ENCODE measurements at places on chromosomes 1 and 21.

DNA sequence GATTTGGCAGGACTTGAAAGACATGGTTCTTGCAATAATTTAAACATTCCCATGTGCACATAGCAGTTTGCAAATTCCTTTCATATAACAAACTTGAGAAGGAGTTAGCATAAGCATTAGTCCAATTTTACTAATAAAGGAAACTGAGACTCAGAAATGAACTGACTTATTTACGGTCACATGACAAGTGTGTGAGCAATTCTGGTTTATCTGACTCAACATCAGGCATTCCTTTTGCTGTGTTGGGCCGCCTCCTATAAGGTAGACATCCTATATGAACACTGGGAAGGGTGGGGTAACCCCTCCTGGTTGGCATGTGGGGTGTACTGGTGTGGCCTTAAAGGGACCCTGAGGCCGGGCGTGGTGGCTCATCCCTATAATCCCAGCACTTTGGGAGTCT, 8.5 kb upstream of the CPT2 start:
- no peak for DNase-seq

- DNase-seq: peak; percentile 88
Observed at GRCh38 chr1:24502065-24502708, 449 bp upstream of the RCAN3 start.

GRCh38 chr1:245475961-245476516, 321.3 kb downstream of the KIF26B start:
- no peak for DNase-seq

DNA sequence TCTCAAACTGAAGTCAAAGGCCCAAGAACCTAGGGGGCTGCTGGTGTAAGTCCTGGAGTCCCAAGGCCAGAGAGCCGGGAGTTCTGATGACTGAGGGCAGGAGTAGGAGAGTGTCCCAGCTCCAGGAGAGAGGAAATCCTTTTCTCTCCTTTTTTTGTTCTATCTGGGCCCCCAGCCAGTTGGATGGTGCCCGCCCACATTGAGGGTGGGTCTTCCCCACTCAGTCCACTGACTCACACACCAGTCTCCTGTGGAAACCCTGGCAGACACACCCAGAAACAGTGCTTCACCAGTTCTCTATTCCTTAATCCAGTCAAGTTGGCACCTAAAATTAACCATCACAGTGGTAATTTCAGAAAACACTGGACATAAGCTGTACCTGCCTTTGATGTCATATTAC, 12.7 kb upstream of the WDR26 start:
- DNase-seq: no peak

DNA sequence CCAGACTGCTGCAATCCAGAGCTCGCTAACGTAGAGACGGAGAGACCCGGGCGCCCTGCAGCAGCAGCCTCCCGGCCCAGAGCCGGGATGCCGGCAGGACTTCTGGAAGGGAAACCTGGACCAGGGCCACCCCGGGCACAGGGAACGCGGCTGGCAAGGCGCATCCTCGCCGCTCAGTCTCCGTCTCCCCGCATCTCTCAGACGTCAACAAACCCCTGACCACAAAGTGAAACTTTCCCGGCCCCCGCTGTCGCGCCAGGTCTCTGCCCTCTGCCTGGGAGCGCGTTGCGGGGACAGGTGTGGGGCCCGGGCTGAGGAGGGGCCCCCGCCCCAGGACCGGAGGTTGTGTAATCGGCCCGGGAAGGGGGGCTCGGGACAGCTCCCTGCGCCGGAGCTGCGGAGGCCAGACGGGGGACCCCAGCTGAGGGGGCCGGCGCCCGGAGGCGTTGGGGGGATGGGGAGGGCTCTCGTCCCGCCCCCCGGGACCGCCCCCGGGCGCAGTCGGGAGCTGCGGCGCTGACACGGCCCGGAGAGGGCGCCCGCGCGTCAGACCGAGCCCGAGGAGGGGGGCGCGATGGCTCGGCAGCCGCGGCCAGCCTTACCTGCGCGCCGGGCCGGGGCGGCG, 116.6 kb upstream of the HIVEP3 start:
- DNase-seq: peak; percentile 53

GRCh38 chr1:48396208-48396607, 75.8 kb downstream of the SPATA6 start:
- DNase-seq: no peak

- DNase-seq: no peak
Observed at GRCh38 chr21:27371975-27372331, 405.1 kb upstream of the ADAMTS5 start.

GRCh38 chr1:42014823-42015222, 96.1 kb upstream of the HIVEP3 start:
- DNase-seq: no peak

DNA sequence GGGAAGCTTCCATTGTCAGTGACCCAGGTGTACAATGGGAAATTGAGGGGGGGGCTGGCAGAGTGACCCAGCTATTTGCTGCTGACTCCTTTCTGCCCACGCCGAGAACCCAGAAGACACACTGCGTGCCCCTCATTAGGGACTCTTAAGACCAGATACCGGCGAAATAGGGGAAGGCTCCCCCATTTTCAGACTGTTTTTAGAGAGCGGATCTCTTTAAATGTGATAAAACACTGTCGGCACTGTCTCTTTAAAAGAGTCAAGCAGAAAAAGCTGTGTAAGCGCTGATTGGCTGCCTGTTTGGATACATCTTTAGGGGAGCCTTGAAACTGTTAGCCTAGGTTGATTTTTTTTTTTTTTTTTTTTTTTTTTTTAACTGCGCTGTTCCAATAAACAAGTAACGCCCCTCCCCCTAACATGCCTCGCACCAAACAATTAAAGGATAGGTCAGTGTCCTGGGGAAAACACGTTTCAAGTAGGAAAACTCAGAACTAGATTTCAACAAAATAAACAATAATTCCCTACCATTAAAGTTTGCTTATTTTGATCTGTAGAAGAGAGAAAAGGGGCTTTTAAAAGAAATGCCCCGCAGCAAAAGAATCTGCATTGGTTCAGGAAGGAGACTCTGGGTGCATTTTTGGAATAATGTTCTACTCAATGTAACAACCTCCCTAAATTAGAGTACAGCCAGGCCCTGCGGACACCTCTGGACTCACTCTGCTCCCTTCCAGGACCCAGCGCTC, 1.4 kb upstream of the SSBP3 start:
- DNase-seq: peak; percentile 74

GRCh38 chr1:145892486-145893087, 6.9 kb upstream of the ANKRD35 start:
- DNase-seq: no peak

DNA sequence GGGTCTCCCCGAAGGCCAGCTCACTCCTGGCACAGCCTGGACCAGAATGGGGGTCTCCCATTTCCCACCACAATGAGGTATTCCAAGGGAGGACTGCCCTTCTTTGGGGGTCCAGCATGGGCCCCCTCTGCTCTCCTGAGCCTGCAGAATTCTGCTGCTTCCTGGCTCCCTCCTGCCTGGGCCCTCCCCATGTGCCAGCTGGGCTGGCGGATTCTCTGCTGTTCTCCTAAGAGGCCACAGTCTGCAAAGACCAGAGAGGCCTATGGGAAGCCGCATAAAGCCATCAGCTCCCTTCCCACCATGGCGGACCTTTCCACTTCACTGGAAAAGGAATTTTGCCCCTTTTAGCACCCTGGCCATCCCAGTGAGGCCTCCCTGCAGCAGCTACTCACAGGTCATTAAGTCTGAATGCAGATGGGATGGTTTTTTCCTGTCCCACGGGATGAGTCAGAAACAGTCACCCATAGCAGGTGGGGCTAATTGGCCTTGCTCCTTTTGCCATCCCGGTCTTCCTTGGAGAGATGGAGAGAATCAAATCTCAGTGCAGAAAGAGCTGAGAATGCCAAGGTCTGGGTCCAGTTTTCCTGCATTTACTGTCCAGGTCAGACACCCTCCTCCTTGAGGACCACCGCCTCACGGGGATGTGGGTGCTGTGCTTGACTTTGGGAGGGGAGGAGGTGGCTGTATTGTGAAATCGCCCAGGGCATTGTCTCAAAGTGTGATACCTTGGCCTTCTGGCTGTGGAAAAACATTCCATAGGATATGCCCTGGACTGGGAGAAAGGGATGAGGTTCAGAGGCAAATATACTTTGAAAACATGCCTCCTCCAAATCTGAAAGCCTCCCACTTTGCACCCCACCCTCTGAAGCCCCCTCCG, 23.2 kb downstream of the MYBPH start:
- no peak for DNase-seq

DNA sequence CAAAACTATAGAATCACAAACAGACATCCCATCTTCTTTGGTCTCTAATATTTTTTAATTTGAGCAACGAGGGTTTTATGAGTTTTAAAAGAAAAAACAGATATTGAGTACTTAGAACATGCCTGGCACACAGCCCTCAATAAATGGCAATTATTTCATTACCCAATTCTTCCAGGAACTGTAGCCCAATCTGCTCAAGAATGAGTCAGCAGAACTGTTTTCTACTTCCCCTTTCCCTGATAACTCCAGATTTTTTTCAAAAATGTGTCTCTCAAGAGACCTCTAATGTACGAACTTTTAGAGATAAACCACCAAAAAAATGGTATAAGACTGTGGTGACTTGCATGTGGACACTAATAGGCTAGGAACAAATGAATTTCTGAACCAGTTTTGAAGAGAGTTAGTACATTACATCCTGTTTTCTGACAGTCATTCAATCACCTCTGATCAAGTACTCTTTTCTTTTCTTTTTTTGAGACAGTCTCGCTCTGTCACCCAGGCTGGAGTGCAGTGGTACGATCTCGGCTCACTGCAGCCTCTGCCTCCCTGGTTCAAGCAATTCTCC, 11.5 kb downstream of the ABL2 start:
- DNase-seq: no peak

DNA sequence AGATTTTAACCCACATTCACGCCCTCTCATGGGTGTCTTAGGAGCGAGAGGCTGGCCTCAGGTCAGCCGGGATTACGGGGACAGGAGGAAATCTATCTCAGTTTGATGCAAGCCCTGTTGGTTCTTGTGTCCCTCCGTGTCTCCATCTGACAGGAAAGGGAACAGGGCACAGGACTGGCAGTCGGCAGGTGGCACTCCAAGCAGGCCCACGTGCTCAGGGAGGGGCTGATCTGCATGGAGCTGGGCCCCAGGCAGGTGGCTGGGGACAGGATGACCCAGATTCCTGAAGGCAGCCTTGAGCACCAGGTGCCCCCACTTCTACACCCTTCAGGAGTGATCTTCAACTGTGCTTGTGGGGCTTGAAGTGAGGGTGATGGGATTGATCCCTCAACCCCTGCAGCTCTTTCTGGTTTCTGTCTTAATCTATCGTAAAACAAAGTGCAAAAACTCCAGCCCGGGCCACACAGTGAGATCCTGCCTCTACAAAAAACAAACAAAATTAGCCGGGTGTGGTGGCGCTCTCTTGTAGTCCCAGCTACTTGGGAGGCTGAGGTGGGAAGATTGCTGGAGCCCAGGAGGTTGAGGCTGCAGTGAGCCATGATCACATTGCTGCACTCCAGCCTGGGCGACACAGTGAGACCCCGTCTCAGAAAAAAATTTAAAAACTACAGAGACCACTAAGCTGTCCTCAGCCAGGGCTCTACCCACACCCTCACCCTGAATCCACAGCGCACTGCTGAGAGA, 8.3 kb downstream of the PLEKHG5 start:
- DNase-seq: no peak

GRCh38 chr1:23466423-23466989, 17.5 kb downstream of the ASAP3 start:
- DNase-seq: no peak

- DNase-seq: peak; percentile 60
Observed at GRCh38 chr1:2148691-2149090, 45.9 kb downstream of the FAAP20 start.

DNA sequence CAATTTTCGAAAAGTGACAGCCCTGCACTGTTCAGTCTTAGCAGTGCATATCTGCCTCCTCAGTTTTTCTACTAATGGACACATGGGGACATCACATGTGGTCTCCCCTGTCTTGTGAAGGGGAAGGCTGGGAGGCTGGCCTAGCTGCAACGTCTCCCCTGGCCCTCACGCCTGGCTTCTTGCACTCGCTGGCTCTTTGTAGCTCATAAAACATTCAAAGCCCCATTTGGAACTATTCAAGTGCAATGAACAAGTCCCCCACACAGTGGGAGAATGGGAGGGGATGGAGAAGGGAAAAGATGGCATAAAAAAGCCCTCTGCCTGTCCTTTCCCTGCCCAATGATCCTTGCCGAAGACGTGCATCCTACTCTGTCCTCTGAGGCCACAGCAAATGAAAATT, 73.6 kb downstream of the PGBD5 start:
- DNase-seq: no peak

All from naive thymus-derived CD8-positive, alpha-beta T cell (primary cell).